ENCODE measurements at places on chromosomes 4 and X.

DNA sequence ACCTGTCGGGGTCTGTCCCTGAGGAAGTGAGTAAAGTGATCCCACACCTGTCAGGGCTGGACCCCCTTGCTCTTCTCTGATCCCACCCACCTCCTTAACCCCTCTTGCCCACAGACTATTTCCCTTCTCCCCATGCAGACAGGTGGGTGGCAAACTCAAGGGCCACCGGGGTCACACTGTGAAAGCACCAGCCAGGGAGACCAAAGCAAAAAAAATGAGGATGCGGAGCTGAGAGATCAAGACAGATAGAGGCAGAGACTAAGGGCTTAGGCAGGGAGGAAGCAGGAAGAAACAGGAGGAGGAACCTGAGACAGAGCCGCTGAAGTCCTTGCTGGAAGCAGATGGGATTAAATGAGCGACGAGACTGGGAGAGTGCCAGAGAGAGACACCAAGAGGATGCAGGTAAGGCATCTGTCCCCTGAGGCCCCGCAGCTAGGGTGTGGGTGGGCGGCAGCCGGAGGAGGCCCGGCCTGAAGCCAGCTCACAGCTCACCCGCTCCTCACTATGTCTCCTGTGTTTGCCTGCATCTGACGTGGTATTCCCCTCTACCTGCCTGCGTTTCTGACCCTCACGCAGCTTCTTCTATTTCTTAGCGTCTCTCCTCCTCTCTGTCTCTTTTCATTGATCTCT lies 7.2 kb downstream of the TIMM17B start:
- no peak for DNase-seq

GRCh38 chr4:47383829-47384427 lies 79.6 kb downstream of the COMMD8 start:
- DNase-seq, result no peak

- no peak for DNase-seq
Observed at GRCh38 chrX:21806691-21807090, 32.7 kb upstream of the MBTPS2 start.

- DNase-seq, result no peak
Observed at GRCh38 chr4:161350946-161351345, 812.9 kb downstream of the FSTL5 start.

DNA sequence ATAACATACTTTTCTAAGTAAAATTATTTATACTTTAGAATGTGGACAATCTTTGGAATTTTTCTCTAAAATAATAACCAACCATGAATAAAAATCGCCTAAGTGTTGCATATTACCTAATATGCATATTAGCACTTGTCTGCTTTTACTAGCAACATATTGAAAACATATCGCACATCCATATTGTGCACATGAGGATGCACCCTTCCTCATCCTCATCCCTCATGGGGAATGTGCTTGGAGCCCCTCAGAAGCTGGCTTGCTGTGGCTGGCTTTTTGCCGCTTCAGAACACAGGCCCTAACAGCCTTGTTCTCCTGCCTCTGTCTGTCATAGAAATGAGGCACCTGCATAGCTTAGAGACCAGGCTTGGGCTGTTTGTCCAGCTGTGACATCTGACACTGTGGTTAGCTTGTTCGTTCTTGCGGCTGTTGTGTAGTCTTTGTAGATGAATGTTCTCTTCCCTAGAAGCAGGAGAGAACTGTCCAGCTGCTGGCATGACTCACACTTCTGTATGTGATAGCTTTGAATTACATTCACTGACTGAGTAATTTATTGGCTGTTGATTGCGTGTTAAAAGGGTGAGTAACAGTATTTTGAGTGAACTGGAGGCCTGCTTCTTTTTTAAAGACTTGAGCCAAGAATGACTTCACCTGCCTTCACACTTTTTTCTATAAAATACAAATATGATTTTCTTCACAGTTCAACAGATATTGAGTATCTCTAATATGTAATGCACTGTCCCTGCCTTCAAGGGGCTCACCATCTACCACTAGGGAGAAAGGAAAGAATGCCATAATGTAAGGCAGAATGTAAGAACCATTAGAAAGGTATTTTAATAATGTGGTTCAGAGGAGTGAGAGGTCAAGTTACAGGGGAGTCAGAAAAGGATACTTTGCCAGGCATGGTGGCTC lies 81.9 kb downstream of the HMGB2 start:
- peak; percentile 28 for DNase-seq

DNA sequence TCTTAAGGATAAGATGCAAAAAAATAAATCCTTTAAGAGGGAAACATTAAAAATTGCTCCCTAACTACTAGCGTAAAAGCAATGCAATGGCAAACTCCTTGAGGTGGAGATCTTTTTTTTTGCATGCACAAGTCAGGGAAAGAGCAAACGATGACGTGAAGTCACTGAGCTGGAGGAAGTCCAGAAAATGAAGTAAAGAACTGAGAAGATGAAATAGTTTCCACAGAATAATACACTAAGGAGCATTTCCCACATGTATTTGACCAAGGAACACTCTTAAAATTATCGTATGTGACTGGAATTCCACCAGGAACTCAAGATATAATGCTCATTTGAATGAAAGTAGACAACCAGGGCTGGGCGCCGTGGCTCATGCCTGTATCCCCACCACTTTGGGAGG lies 21.0 kb upstream of the DOCK11 start:
- no peak for DNase-seq

DNA sequence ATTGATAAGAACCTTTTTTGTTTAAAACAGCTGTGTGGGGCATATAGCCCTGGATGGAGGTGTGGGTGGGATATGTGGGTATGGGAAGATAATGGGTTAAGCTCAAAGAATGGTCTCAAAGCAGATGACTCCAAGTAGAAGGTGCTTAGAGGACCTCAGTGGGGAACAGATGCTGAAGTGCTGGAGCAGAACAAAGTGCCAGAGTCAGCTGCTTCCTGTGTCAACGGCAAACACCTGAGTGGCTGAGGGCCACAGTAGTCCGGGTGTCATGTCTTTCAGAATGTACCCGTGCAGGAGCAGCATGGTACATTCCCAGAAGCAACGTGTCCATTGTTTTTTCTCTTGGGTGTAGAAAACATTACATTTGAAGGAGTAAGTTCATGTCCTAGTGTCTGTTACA lies 210.6 kb downstream of the CCNG2 start:
- no peak for DNase-seq

- peak; percentile 72 for DNase-seq
Observed at GRCh38 chr4:16055873-16056272, 27.9 kb downstream of the PROM1 start.

DNA sequence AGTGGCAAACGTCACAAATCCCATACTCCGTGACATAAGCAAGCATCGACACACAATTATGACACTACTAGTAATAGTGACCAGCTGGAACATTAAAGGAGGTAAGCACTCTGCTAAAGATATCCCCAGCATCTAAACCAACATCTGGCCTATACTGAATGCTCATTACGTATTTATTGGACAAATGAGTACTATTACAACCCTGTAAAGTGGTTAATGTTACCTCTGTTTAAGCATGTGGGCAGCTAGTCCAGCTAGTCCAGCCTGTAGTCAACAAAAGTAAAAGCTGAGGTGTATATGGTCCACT lies 419 bp upstream of the RPGR start:
- DNase-seq, result no peak

- DNase-seq, result no peak
Observed at GRCh38 chr4:105633241-105633640, 75.2 kb downstream of the INTS12 start.

DNA sequence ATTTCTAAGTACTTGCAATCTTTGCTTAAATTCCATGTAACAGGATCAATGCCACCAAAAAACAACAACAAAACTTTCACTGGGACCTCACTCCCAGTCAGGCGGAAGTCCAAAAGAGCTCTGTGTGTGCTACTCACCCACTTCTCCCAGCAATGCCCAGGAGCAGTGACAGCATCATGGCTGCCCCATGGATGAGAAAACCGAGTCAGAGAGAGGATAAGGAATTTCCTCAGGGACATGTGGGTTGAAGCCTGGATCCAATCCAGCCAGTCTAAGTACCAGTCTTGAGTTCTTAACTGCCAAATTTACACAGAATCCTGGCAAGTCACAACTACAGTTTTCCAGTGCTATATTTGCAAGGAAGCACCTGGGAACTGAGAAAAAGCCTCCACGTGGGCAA lies 64.5 kb downstream of the STX18 start:
- no peak for DNase-seq

DNA sequence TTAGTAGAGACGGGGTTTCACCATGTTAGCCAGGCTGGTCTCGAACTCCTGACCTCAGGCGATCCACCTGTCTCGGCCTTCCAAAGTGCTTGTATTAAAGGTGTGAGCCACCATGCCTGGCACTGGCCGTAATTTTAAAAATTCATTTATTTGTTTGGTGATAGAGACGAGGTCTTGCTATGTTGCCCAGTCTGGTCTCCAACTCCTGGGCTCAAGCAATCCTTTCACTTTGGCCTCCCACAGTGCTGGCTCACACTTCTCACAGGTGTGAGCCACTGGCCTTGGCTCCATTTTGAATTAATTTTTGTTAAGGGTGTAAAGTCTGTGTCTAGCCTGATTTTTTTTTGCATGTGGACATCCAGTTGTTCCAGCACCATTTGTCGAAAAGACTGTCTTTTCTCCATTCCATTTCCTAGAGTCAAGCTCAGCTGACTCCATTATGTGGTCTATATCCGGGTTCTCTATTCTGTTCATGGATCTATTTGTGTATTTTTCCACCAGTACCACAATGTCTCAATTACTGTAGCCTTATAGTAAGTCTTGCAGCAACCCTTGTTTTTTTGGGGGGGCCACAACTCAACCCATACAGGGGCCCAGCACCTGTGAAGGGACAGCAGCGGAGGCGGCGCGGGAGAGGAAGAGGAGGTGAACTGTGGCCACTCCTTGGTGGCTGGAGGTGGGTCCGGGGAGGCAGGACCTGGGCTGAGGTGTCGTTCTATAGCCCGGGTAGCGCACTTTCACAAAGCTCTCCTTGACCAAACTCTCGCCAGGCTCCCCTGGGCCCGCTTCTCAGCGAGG lies 1.5 kb upstream of the NSD2 start:
- no peak for DNase-seq

- peak; percentile 51 for DNase-seq
Observed at GRCh38 chrX:63350465-63350877, 661 bp downstream of the SPIN4 start.

DNA sequence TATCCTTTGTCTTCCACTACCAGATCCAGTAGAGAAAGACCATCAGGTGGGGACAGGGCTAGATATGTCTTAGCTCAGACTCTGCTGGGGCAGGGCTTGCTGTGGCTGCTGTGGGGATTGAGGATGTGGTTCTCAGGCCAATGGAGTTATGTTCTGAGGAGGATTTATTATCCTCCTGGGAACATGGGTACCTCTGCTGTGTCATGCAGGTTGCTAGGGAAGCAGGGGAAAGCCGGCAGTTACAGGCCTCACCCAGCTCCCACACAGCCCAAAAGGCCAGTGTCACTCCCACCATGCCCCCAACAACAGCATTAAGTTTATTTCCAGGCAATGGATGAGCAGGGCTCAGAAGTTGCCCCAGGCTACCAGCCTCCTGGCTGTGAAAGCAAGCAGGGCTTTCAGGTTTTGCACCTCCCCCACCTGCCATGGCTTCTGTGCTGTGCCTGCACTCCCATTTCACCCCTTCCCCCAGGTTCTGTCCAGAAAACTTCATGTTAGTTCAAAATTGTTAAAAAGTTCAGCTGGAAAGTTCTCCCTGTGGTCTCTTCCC lies 879.9 kb downstream of the ARAP2 start:
- DNase-seq, result no peak

DNA sequence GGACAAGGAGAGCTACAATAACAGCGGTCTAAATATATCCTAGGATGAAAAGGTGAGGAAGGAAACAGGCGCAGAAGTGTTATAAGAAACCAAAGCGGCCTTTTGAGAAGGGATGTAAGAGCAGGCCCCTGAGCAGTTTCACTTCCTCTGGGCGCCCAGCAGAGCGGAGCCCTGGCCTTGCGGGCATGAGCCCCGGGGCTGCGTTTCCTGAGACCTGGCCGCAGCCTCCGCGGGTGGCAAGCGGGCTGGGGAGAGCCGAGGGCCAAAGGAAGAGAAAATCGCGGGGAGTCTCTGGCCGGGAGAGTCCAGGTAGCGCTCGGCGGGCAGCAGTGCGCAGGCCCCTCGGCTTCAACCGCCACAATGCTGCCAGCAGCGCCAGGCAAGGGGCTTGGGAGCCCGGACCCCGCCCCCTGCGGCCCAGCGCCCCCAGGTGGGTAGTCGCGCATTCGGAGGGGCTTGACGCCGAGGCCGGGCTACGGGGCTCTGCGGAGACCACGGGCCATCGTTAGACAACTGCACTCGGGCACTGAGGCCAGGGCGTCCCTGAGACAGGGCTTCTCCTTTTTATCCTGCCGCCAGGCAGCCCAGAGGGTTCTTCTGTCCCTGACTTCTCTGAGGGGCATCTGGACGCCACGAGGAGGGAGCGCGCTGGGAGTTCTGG lies at the start of gene BANK1:
BANK1 (plus strand) TSS at position 210 of the 661 bp plus-strand sequence; CDS start at position 361, 151 bp downstream.
- peak; percentile 1 for DNase-seq
